ENCODE measurements at places on chromosomes 16 and 17. TPM values are rescaled to one million over a fixed set of nuclear protein-coding genes. Genes with fewer than 3 reads are reported as not detected.

The WFDC1 gene
- total RNA-seq, result 80.8 TPM

DNA sequence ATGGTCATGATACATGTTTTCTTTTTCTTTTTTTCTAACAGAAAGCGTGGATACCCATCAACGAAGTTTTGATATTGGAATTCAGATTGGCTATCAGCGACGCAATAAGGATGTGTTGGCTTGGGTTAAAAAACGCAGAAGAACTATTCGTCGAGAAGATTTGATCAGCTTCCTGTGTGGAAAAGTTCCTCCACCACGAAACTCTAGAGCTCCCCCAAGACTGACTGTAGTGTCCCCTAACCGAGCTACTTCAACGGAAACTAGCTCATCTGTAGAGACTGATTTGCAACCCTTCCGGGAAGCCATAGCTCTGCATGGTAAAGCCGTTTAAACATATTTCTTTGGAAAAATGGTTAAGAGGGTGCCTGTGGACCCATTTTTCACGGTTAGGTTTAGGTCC, 11.5 kb downstream of the HAPSTR1 start:
- H3K27ac ChIP-seq, result no peak overlapping the region
- H3K36me3 ChIP-seq, result no peaks in the 10 kb centered on the region
- DNase-seq, result no peak
- no peak overlapping the region for H3K4me3 ChIP-seq
- no peaks in the 10 kb centered on the region for H3K27me3 ChIP-seq
- H3K4me1 ChIP-seq, result peaks cover 6% of the 10 kb centered on the region

GRCh38 chr16:4522051-4522581, 16.5 kb downstream of the CDIP1 start:
- no peaks in the 10 kb centered on the region for H3K4me1 ChIP-seq
- DNase-seq, result no peak
- H3K27ac ChIP-seq, result no peak overlapping the region
- no peak overlapping the region for H3K4me3 ChIP-seq
- H3K36me3 ChIP-seq, result no peaks in the 10 kb centered on the region

The TBC1D3I gene
- not detected for total RNA-seq

DNA sequence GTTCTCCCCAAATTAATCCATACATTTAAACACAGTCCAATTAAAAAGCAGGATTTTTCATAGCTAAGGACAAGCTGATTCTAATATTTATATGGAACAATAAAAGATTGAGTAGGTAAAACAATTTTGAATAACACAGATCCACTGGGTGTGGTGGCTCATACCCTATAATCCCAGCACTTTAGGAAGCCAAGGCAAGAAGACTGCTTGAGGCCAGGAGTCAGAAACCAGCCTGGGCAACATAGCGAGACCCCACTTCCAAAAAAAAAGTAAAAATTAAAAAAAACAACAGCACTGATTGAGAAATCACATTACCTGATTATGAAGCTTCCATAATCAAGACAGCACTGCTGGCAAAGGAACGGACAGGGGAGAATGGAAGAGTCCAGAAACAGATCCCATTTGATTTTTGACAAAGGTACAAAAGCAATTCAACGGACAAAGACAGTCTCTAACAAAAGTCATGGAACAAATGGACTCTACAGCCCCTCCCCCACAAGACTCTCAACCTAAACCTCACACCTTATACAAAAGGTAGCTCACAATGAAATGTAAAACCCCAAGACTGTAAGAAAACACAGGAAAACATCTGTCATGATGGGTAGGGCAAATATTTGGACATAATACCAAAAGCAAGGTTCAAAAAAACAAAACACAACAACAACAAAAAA, 17.9 kb downstream of the USP7 start:
- DNase-seq, result no peak
- no peak overlapping the region for H3K4me3 ChIP-seq
- no peaks in the 10 kb centered on the region for H3K27me3 ChIP-seq
- no peaks in the 10 kb centered on the region for H3K4me1 ChIP-seq
- no peaks in the 10 kb centered on the region for H3K36me3 ChIP-seq
- H3K27ac ChIP-seq, result no peak overlapping the region

The TBC1D10B gene
- 59.4 TPM for total RNA-seq

DNA sequence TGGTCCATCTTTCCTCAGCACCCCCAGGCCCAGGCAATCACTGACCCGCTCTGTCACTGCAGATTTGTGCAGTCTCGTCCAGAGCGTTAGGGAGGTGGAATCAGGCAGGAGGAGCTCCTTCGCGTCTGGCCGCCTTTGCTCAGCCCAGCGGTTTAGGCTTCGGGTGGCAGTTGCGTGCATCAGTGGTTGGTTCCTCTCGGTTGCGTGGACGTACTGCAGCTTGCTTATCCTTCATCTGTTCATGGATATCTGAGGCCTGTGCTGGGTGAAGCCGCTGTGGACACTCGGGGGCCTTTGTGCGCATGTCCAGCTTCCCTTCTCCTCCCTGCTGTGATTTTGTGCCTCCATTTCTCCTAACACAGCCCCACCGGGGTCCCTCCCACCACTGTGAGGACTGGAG, 4.7 kb upstream of the P2RX1 start:
- DNase-seq, result no peak
- no peaks in the 10 kb centered on the region for H3K36me3 ChIP-seq
- H3K27me3 ChIP-seq, result no peaks in the 10 kb centered on the region
- no peaks in the 10 kb centered on the region for H3K4me1 ChIP-seq

The KRTAP2-2 gene
- total RNA-seq, result not detected

The PIPOX gene
- total RNA-seq, result 6.2 TPM

DNA sequence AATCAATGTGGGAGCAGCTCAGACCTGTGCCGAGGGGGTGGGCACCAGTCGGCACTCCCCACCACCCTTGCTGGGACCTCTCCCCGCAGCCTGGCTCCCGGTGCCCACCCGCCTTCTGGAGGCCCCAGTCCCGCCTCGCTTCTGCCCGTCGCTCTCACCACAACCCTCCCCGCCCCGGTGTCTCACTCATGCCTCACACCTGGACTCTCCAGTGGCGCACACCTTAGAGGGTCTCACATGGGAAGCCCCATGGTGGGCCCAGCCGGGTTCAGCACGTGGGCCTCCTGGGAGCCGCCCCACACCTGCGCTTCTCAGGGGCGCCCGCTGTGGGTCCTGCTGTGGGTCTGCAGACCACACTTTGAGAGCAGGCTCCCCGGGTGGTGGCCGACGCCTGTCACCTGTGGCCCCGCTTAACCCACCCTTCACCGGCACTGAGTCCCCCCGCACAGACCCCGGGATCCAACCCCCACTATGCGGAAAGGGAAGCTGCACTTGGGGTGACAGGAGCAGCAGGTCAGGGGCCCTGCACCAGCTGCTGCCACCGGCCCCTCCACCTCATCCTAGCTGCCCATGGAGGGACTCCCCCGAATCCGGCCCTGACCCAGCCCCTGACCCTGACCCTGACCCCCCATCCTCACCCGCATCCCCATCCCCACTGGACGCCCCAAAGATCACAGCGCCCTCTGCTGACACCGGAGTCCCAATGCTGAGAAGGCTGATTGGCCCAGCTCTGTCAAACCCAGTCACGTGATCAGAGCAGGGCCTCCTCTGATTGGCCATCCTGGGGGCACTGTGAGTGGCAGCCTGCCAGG, 27.4 kb upstream of the SLC38A10 start:
- DNase-seq, result no peak
- H3K4me3 ChIP-seq, result no peak overlapping the region
- H3K27me3 ChIP-seq, result no peaks in the 10 kb centered on the region
- no peaks in the 10 kb centered on the region for H3K4me1 ChIP-seq
- H3K27ac ChIP-seq, result no peak overlapping the region

The SLC5A2 gene
- total RNA-seq, result 0.62 TPM

The CEP295NL gene
- 8.2 TPM for total RNA-seq

The TBC1D3G gene
- not detected for total RNA-seq

The PRSS21 gene
- total RNA-seq, result 33.5 TPM

The HEATR9 gene
- 0.40 TPM for total RNA-seq

DNA sequence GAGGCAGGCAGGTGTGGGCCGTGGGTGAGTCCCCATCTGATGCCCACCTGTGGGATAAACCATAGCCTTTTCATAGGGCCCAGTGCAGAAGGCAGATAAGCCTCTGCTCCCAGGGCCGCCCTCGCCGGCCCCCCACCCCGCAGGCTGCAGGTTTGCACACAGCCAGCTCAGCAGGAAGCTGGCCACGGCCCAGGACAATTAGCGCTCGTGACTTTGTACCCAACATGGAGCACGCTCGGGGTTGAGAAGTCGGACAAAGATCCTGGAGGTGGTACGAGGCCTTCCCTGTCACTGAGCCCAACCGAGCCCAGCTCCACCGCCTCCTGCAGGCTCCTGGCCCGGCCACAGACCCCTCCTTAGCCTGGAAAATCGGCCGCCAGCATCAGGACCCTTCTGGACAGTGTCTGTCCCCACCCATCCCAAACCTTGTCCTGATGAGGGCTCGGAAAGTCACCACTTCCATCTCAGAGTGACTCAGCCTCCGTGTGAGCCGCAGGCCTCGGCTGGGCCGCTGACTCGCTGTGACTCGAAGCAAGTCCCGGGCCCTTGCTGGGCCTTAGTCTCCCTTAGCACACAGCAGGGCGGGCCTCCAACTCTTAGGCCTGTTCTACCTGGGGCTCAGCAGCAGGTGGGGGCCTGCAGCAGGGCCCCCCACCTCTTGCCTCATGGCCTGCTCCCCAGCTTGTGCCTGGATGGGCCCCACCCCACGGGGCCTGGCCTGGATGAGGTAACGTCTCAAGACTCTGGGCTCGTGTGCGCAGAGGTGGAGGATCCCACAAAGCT, 22.7 kb downstream of the FAM83G start:
- H3K4me3 ChIP-seq, result no peak overlapping the region
- H3K27me3 ChIP-seq, result no peaks in the 10 kb centered on the region
- DNase-seq, result peak; percentile 54
- H3K27ac ChIP-seq, result no peak overlapping the region
- peaks cover 4% of the 10 kb centered on the region for H3K36me3 ChIP-seq
- H3K4me1 ChIP-seq, result no peaks in the 10 kb centered on the region

GRCh38 chr16:53078765-53079485, 24.1 kb downstream of the CHD9 start:
- H3K27ac ChIP-seq, result no peak overlapping the region
- no peak overlapping the region for H3K4me3 ChIP-seq
- H3K27me3 ChIP-seq, result no peaks in the 10 kb centered on the region
- DNase-seq, result no peak
- H3K36me3 ChIP-seq, result no peaks in the 10 kb centered on the region

DNA sequence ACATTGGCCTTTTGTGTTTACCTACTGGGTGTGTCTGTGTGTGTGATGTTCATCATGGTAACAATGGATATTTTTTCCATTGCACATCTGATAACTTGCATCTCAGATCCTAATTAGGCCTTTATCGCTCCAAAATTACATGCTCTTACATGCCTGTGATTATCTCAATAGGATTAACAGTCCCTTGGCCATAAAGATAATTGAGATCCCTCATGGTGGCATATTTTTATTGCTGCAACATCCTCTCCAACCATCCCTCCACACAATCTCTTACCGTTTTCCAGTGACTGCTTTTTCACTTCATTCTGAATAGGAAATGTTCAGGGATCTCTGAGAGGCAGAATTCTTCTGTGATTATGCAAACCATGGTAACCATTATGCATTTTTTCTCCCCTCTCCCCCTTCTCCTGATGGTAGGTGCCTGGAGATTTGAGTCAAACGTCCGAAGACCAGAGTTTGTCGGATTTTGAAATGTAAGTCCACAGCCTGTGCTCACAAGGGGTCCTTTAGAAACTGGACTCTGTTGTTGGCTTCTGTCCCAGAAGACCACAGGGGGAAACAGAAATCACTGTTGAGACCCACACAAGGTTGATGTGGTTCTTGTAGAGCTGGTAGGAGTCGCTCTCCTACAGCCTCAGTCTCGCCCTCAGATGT, 405.5 kb downstream of the CPPED1 start:
- no peak for DNase-seq
- H3K27ac ChIP-seq, result no peak overlapping the region
- no peaks in the 10 kb centered on the region for H3K4me1 ChIP-seq
- H3K27me3 ChIP-seq, result no peaks in the 10 kb centered on the region

The MAF gene
- total RNA-seq, result 131 TPM

- no peaks in the 10 kb centered on the region for H3K36me3 ChIP-seq
- peaks cover 11% of the 10 kb centered on the region for H3K4me1 ChIP-seq
- peak overlapping the region; percentile 84 for H3K4me3 ChIP-seq
- peak overlapping the region; percentile 77 for H3K27ac ChIP-seq
Observed at GRCh38 chr16:10943064-10943353, 741 bp upstream of the DEXI start.

The SDR42E2 gene
- not detected for total RNA-seq

GRCh38 chr17:69018687-69019086, 42.0 kb downstream of the ABCA9 start:
- DNase-seq, result no peak
- H3K36me3 ChIP-seq, result no peaks in the 10 kb centered on the region
- H3K27ac ChIP-seq, result no peak overlapping the region
- no peak overlapping the region for H3K4me3 ChIP-seq
- H3K4me1 ChIP-seq, result no peaks in the 10 kb centered on the region

GRCh38 chr16:77894162-77894561, 105.8 kb downstream of the VAT1L start:
- no peaks in the 10 kb centered on the region for H3K4me1 ChIP-seq
- no peak overlapping the region for H3K4me3 ChIP-seq
- H3K27me3 ChIP-seq, result no peaks in the 10 kb centered on the region
- DNase-seq, result no peak
- no peak overlapping the region for H3K27ac ChIP-seq
- no peaks in the 10 kb centered on the region for H3K36me3 ChIP-seq

DNA sequence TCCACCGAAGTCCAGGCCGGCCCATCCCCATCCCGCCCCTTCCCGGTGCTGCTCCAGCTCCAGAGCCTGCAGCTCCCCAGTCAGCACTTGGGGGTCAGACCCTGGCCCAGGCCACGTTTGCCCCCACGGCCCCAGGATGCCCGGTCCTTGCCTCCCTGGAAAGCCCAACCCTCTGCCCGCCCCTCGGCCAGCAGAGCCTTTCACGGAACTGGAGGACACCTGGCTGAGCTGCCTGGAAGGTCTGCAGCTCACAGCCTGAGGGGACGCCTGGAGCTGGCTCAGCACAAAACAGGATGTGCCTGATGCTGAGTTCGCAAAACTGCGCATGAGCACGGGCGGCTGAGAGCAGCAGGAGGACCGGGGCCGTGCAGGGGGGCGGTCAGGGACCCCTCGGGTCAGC, 29.7 kb upstream of the SSTR5 start:
- H3K27ac ChIP-seq, result no peak overlapping the region
- H3K4me1 ChIP-seq, result no peaks in the 10 kb centered on the region
- H3K36me3 ChIP-seq, result no peaks in the 10 kb centered on the region
- DNase-seq, result no peak
- peaks cover 35% of the 10 kb centered on the region for H3K27me3 ChIP-seq

GRCh38 chr16:62889097-62889496, 852.9 kb upstream of the CDH8 start:
- H3K4me3 ChIP-seq, result no peak overlapping the region
- no peaks in the 10 kb centered on the region for H3K36me3 ChIP-seq
- H3K27me3 ChIP-seq, result no peaks in the 10 kb centered on the region
- DNase-seq, result no peak
- no peak overlapping the region for H3K27ac ChIP-seq

- peak overlapping the region; percentile 92 for H3K27ac ChIP-seq
- H3K27me3 ChIP-seq, result no peaks in the 10 kb centered on the region
- H3K4me1 ChIP-seq, result peaks cover 16% of the 10 kb centered on the region
- H3K36me3 ChIP-seq, result peaks cover 11% of the 10 kb centered on the region
- DNase-seq, result no peak
Observed at GRCh38 chr16:30761427-30761927, 385 bp downstream of the CFAP119 start.

The KRTAP9-8 gene
- total RNA-seq, result not detected
